IMR-90 (cell line): ENCODE measurements at places on chromosomes 11 and 22.

- DNase-seq = peak; percentile 62
Measured at GRCh38 chr11:11848891-11849746, 7.3 kb downstream of the USP47 start.

GRCh38 chr22:49660794-49661781, 166.6 kb downstream of the BRD1 start:
- DNase-seq = no peak

- no peak for DNase-seq
Measured at GRCh38 chr11:119473901-119474681, 51.1 kb upstream of the THY1 start.

GRCh38 chr11:776561-777287, 563 bp downstream of the GATD1 start:
- no peak for DNase-seq

- DNase-seq = no peak
Measured at GRCh38 chr11:133175103-133175502, 357.2 kb downstream of the OPCML start.

GRCh38 chr11:59943997-59944714, 5.9 kb downstream of the OOSP1 start:
- DNase-seq = no peak

DNA sequence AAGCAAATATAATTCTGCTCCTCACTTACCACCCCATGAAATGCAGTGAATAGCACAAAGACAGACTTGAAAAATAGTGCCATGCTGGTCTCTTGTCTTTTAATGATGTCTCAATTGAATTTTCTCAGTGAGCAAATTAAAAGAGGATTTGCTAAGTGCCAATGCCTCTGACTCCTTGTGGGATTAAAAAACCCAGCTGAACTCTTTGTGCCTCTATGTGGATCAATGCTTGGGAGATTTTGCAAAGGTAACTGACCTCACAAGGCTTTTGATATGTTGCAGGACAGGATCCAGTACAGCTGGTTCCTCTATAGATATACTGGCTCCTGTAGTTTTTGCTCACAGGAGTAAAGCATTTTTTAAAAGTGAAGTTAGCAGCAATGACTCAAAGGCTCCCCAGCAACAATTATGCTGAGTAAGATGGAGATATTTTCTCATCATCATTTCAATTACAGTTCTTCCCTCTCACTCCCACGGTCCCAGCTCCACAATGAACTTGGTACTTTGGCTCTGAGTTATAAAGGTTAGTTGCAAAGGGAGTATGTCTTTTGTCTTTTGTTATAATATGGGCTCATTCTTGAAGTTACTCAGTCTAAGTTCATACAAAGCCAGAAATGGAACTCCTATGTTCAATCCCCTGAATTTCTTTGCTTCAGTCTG, 471.5 kb downstream of the LRRC4C start:
- DNase-seq = no peak

DNA sequence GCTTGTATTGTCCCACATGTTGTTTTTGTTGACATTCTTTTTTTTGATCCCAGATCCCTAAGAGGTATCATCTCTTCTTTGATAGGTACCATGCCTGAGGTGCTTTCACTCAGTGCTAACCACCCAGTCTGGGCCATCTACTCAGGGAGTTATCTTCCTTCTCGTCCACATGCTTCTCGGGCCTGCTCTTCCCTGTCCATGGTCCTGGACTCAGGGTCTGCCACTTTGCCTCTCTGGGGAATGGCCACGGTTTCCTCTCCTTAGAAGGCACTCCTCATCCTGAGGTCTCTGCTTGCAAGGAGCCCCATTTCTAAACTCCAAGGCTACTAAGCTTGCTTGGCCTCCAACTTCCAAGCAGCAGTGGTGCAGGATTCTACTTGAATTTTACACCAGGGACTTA, 227.0 kb upstream of the NCAM1 start:
- peak; percentile 8 for DNase-seq

DNA sequence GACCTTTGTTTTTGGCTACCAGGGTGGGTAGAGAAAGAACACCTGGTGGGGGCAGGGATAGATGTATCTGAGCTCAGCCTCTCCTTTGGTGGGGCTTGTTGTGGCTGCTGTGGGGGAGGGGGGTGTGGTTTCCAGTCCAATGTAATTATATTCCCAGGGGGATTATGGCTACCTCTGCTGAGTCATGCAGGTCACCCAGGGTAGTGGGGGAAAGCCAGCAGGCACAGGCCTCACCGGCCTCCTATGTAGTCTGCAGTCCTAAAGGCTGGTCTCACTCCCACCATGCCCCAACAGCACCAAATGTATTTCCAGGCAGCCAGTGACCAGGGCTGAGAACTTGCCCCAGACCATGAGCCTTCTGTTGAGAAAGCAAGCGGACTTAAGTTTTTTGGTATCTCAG, 119.6 kb downstream of the DYNC2H1 start:
- no peak for DNase-seq

DNA sequence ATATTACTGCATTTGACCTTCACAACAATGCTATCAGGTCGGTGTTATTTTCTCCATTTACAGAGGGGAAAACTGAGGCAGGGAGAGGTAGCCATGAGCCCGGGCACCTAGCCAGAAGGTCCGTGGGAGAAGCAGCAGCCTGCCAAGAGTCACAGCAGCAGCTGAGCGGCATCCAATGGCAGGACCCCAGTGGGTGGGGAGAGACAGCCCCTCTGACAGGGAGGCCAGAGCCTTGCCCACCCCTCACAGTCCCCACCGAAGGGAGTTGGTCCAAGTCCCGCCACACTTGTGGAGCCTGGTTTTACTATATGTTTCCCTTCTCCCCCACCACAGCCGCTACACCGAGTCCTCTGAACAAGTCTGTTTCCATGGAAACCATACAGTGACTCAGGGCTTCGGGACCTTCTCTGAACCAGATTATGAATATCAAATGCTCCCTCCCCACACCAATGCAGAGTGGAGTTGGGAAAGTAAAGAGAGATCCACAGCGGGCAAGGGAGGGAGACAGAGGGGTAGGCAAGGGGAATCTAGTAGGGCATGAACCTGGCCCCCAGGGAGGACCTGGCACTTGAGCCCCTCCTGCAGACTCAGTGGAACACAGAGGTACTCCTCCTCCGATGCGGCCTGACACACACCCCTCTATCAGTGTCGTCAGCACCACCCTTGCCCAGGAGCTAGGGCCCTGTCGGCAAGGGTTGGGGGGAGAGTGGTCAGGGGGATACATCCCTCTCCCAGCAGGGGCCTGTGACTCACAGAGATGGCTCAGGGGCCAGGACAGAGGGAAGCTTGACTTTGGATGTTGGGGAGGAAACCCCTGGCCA, 2.5 kb downstream of the CHST1 start:
- peak; percentile 89 for DNase-seq

DNA sequence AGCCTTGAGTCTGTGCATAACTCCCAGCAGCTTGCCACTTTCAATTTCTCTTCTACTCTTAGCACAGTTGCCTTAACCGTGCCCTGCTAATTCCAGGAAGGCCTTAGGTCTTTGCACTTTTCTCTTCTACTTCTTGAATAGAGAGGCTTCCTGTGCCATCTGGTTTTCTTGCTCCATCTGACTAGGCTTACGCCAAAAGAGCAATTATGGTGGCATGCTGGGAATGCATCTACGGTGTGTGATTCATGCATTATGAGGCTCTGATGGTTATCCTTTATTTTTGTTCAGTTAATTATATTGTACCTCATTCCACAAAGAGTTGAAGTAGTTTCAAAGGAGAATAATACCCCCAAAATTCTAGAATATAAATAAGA, 29.4 kb downstream of the SIK2 start:
- DNase-seq = peak; percentile 88

DNA sequence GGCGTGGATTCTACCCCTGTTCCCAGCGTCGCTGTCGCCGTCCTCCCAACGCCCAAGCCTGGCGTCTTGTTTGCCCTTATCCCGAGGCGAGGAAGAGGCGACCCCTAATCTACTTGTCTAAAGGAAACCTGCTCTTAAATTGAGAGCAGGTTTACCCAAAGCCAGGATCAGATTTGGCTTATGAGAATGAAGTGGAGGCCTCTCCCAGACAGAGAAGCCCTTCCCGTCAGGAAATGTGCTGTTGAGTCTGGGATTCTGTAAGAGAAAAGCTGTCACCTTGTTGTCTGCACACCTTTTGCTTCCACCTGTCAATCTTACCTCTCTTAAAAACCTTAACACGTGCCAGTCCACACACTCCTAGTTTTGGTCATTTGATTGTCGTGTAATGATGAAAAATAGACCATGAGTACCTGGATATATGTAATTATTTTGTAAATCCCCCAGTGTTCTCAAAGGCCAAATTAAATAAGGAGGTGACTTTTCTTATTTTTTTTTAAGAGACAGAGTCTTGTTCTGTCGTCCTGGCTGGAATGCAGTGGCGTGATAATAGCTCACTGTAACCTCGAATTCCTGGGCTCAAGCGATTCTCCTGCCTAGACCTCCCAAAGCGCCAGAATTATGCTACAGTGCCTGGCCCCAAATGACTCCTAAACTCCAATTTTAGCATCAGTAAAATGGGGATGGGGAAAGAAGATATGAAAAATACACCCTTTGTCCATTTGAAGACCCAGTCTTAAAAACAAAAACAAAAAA, 627 bp downstream of the GTF2H1 start:
- no peak for DNase-seq

- DNase-seq = peak; percentile 79
Measured at GRCh38 chr11:33721426-33721825, 14.8 kb downstream of the CD59 start.

GRCh38 chr11:15532432-15532831, 417.7 kb downstream of the INSC start:
- no peak for DNase-seq

- no peak for DNase-seq
Measured at GRCh38 chr22:46230262-46230901, 19.7 kb downstream of the CDPF1 start.

DNA sequence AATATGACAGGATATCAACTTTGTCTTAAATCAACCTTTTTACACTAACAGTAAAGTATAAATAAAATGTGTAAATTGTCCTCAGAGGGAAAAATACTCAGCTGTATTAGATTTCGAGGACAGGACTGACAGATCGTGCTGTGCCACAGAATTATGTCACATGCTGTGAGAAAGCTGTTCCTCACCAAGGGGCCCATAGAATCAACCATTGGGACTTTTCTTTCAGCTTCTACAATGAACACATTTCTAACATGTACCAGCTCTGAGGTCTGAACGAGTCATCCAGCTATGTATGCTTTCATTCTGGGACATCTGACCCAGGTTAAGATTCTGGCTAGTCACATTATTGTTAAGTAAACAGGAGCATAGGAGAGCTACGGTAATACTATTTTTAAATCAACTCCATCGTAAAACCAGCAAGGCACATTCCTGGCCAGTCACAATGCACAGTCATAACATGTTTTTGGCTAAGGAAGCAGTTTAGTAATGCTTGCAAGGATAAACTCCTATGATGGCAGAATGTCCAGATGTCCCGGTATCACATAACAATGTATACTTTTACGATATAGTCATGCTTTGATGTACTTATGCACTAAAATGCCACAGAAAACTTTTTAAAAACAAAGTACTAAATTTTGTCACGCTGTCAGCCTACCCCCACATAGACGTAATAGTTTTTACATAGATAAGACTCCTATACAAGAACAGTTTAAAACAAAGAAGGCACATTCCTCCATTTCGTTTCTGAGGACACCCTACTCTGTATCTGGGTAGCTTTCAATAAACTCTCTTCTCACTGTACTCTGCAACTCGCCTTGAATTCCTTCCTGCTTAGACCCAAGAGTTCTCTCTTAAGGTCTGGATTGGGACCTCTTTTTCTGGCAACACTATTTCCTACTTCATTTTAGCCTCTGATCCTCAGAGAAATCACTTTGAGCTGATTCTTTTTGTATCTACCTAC, 27.4 kb downstream of the ZNF214 start:
- peak; percentile 99 for DNase-seq

- DNase-seq = no peak
Measured at GRCh38 chr22:48319321-48320047, 1508.2 kb downstream of the BRD1 start.

DNA sequence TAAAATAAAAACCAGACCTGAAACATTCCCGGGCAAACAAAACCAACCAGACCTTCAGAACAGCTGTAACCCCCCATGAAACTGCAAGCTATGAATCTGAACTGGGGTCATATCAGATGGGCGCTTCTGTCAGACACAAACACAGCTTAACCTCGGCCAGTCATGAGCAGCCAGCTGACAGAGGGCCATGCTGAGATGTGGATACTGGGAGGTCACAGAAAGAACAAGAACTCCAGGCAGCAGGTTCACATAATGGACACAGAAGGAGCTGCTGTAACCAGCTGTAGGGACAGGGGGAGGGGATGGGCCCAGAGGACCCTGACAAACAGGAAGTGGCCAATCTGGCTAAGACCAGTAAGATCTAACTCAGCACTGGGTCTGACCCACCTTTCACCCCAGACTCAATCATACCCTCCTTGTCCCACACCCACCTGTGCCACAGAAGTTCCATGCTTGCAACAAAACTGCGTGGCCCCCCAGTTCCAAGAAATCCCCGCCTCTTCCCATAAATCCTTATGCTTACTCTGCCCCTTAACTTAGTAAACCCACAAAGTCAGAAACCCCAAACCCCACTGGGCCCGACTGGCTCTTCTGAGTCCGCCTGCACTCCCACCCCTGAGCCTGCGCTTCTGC, 4.0 kb downstream of the APOL4 start:
- no peak for DNase-seq

DNA sequence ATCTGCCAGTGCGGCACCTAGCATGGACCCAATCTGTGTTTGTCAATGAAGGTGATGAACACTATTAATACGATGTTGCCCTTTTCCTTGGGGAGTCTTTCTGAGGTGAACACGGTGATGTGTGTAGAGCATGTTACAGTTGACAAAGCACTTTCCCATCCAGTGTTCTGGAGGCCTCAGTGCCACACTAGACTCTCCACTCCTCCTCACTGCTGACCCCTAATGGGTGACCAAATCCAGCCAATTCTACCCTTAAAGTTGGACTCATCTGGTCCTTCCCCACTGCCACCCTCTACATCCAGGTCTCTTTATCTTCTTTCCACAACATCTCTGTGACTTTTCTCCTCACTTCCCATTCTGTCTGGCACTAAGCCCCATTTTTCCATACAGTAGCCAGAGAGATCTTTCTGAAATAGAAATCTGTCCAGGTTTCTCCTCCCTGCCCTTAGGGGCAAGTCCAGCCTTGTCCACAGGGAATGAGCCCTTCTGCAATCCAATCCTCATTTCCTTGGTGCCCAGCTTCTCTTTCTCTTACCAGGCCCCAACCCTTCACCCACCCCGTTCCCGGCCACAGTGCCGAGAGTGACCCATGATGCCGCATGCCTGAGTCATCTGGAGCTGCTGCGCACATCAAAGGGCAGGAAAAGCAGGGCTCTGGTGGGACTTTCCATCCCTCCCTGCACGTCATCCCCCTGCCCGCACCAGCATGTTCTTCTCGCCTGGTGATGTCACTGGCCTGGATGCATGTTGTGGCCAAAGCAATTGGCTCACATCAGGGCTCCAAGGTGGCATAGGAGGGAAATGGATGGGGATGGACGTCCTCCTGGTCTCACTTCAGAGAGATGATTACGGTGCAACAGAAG, 64.2 kb downstream of the RASSF10 start:
- peak; percentile 79 for DNase-seq

DNA sequence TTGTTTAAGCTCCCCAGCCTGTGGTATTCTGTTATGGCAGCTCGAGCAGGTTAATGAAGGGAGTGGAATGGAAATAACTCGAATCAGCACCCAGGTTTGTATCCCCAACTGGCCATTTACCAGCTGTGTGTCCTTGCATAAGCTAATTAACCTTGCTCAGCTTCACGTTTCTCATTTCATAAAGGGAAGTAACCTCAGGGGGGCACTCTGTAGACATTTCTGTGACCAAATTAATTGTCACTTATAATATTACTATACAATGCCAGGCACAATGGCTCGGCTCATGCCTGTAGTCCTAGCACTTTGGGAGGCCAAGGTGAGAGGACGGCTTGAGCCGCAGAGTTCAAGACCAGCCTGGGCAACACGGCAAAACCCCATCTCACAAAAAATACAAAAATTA, 13.8 kb downstream of the ADA2 start:
- no peak for DNase-seq

- DNase-seq = no peak
Measured at GRCh38 chr11:90997241-90997640, 774.4 kb upstream of the CHORDC1 start.
